GOT3 (cell line): ENCODE measurements at places on chromosomes 11 and 22.

GRCh38 chr11:22342211-22343031 is 4.2 kb downstream of the SLC17A6 start:
- no peak for DNase-seq

DNA sequence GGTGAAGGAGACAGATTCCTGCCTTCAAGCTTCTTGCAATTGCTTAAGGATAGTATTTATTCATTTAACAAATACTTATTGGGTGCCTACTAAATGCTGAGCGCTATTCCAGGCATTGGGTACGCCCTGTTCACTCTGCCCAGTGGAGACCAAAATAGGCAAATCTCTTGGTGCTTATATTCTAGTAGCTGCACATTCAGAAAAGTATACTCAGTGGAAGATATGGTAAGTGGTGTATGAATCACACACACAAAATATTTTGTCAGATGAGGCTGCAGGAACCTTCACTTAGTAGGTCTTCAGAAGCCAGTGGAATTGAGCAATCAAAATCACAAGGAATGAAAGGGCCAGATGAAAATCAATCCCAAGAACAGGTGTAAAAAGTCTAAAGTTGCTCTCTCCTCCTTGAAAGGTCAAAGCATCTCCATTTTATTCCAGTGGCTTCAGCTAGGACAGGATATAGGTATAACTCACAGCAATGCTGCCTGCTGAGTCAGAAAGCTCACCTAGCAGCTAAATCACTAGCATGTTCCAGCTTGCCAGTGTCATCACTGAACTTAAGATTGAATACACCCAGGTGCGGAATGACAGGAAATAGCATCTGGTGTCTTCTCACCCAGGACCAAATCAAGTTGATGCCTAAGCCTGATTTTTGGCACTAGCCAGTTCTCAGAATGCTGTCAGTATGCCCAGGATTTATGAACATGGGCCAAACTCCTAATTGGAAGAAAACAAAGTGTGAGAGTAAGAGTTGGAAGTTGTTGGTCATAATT is 83.9 kb downstream of the AMOTL1 start:
- DNase-seq, result no peak

DNA sequence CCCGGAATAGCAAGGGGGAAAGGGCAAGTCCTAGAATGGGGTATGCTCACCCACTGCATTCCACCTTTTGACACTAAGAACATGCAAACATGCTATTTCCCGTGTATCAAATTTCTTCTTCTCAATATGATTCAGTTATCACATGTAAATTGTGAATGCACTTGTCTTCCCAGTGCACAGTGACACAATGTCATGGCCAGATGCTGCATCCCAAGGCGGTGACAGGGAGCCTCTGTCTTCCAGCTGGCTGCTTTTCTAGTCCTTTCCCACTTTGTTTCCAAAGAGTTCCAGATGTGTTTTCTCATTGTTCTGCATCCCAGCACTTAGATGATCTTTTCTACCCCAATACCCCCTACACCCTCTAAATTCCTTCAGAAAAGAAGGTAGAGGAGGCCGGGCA is 12.4 kb downstream of the SLC25A18 start:
- DNase-seq, result no peak

GRCh38 chr22:26660961-26661578 is 3.7 kb downstream of the MIAT start:
- DNase-seq, result no peak

- no peak for DNase-seq
Observed at GRCh38 chr11:124718801-124719200, 20.9 kb upstream of the NRGN start.

DNA sequence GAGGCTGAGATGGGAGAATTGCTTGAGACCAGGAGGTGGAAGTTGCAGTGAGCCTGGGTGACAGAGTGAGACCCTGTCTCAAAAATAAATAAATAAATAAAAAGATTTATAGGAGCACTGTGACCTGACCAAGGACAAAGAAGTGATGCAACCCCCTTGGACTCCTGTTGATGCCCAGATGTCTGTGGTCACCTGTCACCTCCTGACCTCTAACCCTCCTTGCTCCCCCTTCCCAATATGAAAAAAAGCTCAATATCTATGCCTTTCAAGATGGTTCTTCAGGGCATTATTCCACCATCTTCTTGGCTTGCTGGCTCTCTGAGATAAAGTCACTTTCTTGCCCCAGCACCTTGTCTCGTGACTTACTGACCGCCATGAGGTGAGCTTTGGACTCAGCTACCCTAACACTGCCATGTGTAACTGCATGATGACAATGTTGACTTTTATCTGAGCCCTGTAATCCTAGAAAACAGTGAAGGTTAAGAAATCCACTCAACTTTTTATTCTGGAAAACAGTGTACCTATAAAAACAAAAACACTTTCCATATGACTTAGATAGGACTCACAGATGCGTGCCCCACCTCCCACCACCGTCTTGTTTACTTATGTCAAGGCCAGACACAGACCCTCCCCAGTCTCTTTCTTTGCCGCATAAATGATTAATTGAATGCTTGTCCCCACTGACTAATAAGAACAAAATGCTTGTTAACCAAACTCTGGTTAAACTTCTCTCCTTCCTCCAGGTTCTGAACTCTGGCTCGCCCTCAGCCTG is 360.5 kb downstream of the BUD13 start:
- no peak for DNase-seq

GRCh38 chr22:35521358-35522224 is 19.0 kb upstream of the RASD2 start:
- DNase-seq, result no peak
